ENCODE measurements at places on chromosomes 13 and 19.

- DNase-seq = no peak
Observed at GRCh38 chr13:32511482-32511881, 27.1 kb downstream of the N4BP2L2 start.

- DNase-seq = no peak
Observed at GRCh38 chr13:81988567-81988966, 1647.6 kb upstream of the SPRY2 start.

- DNase-seq = peak; percentile 88
Observed at GRCh38 chr13:32153056-32153455, 121.5 kb downstream of the FRY start.

GRCh38 chr13:39811696-39812095, 156.2 kb downstream of the COG6 start:
- DNase-seq = no peak

GRCh38 chr19:48419158-48419920, 25.9 kb downstream of the GRIN2D start:
- DNase-seq = peak; percentile 67

DNA sequence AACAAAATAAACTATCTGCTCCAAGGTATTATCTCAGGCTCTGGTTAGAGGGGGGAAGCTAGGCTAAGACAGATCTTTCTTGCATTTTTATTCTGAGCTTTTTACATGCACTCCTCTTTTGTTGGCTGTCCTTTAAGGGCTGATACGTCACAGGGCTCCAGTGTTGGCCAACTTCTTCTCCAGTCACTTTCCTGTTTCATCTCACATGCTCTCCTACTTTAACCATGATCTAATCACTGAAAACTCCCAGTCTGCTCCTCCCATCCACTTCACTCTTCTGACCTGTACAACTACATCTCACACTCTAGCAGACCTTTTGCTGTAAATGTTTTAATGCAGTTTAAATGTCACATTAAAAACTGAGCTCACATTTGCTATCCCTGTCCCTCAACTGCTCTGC, 510.0 kb upstream of the KLF12 start:
- DNase-seq = peak; percentile 71

DNA sequence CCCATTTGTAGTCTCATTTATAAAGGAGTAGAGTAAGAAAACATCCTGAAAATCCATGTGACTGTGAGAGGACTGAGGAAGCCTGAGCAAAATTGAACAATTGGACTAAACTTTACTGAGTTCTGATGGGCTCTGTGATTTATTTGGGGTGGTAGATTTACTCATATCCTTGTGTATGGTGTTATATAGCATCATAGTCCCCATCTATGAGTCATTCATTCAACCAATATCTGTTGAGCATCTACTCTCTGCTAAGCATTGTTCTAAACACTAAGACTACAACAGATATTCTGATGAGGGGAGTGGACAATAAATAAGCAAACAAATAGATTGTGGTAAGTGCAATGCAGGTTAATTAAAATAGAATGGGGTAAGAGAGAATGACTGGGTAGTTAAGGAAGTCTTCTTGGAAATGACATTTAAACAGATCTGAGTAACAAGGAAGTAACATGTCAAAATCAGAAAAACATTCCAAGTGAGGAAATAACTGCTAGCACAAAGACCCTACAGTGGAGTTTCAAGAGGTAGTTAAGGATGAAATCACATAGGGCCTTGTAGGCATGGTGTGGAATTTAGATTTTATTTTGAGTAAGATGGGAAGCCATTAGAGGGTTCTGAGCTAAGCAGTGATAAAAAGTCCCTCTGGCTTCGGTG, 36.3 kb upstream of the MLNR start:
- peak; percentile 3 for DNase-seq

DNA sequence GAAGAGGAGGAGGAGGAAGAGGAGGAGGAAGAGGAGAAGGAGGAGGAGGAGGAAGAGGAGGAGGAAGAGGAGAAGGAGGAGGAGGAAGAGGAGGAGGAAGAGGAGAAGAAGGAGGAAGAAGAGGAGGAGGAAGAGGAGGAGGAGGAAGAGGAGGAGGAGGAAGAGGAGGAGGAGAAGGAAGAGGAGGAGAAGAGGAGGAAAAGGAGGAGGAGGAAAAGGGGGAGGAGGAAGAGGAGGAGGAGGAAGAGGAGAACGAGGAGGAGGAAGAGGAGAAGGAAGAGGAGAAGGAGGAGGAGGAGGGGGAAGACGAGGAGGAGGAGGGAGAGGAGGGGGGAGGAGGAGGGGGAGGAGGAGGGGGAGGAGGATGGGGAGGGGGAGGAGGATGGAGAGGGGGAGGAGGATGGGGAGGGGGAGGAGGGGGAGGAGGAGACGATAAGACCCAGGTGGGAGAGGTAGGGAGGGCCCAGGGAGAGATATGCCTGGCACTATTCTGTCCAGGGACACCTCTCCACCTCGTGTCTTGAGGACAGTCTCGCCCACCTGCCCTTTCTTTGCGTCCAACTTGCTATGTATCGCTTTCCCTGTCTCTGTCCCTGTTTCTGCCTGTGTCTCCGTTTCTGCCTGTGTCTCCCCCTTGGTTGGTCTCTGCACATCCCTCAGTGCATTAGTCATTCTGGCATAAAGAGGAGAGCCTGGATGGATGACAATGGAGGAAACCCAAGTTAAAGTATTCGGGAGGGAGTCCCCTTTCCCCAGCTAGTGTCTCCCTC, 7.1 kb upstream of the KLK5 start:
- DNase-seq = peak; percentile 32

DNA sequence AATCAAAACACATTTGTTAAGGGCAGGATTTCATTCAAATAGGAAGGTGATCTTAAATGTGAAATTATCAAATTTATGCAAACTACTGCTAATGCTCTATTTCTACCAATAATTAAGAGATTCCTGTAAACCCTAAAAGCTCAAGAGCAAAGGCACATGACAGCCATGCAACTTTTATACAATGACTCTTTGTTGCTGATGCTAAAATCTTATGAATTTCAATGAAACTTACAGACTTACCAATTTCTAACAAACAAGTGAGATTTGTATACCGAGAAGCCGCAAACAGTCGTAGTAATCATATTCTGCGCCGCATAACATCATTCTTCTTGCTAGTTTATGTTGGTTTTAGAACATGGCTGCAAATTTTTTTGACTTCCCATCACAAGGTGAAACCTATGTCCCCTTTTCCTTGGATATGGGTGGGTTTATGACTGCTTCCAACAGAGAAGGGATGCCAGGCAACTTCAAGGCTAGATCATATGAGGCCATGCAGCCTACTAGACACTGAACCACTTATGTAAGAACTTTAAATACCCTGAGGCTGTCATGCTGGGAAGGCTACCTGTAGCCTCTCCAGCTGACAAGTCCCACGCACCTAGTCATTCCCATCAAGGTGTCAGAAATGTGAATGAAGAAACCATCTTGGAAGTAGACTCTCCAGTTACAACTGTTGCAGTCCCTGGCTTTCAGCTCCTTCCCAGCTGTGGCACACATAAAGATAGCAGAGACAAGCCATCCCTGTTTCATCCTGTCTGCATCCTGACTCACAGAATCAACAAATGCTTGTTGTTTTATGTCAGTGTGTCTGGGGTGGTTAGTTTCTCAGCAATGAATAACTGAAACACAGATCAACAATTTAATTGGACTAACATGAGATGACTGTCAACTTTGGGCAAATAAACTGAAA, 42.0 kb downstream of the LNX2 start:
- DNase-seq = peak; percentile 54

DNA sequence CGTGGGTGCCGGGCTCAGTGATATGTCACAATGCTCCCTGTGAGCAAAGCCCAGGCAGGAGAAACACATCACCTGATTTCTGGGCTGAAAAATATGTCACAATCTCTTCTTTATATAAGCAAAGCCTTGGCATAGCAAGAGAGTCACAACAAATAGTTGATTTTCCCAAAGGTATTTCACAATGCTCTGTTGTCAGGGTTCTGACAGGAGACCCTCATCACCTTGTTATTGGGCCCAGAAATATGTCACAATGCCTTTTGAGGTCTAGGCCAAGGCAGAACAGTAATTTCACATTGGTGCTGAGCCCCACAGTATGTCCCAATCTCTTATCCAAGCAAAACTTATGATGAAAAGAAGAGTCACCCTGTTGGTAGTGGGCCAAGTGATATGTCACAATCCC, 125.7 kb downstream of the ZNF675 start:
- no peak for DNase-seq

DNA sequence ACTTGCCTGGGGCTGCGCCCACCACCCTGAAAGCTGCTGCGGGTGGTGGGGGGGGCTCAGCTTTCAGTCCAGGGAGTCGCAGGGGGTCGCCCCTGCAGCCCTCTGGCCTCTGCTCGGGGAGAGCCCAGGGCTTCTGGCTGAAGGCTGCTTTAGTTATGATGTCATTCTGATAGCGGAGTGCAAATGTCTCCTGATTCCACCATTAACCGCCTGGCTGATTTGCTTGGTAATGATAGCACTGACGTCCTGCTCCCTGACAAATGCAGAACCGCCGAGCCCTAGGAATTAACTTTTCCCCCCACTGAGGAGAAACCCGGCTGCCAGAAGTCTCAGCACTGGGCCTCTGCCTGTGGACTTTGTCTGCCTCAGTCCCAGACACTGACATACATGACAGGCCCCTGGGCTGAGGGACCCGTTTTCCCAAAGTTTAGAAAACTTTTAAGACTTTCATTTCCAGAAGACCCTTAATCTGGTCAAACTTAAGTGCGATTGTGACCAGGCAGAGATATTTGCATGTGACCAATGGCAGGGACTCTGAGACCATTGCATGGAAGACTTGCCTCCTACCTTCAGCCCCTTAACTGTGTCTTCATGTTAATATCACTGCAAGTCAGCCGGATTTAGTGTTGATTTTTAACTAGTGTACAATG, 142.5 kb upstream of the ZNF536 start:
- DNase-seq = no peak

DNA sequence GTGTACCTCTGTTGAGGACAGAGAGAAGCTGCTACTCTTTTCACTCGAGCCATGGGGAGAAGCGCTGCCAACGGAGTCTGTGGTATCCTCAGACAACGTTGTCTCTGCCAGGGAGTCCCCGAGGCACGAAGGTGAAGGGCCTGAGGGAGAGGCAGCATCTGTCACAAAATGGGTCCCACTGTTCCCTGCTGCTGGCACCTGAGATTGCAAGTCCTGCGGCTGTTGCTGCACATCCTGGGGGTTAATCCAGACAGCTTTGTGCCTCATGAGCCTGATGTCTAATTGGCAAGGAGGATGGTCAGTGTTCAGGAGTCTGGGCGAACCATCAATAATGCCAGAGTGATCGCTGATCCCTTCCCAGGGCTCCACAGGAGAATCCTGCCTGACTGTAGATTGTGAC, 15.0 kb downstream of the RUBCNL start:
- DNase-seq = no peak

- DNase-seq = no peak
Observed at GRCh38 chr13:45372189-45373161, 31.5 kb upstream of the TPT1 start.

DNA sequence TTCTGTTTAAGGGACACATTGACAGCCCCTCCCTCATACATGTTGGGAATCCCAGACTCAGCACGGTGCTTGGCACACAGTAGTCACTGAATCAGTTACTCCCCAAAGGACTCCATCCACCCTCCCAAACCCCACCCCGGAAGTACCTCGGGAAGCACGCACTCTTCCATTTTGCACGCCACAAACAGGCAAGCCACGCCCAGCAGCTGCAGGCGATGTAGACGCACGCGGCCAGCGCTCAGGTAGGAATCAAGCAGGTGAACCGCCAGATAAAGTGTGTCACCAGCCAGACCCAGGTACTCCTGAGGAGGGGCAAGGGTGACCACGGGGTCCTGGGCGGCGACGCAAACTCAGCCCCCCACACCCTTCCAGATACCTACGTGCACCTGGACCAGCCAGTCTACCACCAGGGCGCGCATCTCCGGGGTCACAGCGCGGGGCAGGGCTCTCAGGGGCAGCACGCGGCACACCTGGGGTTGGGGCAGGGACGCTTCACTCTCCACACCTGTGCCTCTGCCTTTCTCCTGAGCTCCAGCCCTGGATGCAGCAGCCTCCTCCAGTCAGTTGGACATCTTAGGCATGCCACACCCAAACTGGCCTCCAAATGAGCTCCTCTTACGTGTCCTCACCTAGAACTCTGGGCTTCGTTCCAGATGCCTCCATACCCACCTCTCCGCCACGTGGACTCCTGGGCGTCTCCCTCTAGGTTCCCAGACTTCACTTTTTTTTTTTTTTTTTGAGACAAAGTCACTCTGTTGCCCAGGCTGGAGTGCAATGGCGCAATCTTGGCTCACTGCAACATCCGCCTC, 1.9 kb downstream of the CCNP start:
- no peak for DNase-seq

DNA sequence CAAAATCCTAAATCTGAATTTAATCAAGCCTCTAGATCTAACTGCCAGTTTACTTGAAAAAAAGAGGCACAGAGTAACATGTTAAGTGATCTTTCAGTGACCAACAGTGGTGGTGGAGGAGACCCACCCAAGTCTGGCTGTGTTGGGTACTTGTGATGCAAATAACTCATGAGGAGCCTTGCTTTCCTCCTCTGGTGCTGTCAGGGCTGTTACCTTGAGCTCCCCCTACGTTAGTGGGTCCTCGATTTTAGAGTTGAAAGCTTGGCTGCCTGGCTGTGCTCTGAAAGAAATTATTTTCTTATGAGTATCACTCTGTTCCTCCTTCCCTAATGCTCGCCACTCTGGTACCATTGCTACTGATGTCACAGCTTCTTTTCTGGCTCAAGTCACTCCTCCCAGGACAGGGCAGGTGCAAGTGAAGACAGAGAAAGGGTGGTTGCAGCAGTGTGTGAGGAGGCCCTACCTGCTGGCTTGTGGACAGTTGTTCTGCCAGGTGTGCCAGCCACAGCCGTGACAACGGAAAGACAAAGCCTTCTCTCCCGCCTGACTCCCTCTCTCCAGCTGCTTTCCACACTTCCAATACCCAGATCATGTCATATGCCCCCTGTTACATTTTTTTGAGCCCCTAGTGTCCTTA, 6.5 kb upstream of the SUPT20H start:
- no peak for DNase-seq

DNA sequence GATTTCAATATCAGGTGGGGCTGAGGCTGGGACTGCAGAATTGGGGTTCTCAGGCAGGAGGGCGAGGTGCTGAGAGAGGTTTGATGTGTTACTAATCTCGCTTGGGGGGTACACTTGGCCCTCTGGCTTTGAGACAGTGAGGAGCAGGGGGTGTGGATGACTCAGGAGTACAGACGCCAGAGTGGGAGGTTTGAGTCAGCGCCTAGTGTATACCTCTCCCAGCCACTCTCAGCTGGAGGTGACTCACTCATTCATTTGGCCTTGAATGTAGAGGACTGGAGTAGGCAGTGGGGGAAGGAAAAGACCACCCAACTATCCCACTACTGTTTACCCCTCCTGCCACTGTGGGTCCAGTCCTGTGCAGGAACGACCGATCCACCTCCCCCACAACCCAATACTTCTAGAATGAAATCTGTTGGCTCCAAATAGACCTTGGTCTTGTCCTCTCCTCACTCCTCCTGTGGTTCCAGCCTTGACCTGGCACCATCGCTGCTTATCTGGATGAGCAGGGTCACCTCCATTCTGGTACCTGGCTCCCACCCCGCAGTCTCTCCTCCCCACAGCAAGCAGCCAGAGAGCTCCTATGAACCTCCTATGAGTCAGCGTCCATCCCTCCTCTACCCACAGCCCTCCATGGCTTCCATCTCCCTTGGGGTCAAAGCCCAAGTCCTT, 20.1 kb upstream of the ZNRF4 start:
- peak; percentile 98 for DNase-seq

- DNase-seq = no peak
Observed at GRCh38 chr13:77827332-77827731, 91.3 kb downstream of the EDNRB start.
